NCI-H187 (cell line): ENCODE measurements at places on chromosomes 6 and 20.

GRCh38 chr6:6008089-6008647 lies 1.4 kb upstream of the NRN1 start:
- no peak for DNase-seq

- no peak for DNase-seq
These were observed 65.2 kb upstream of the RSPO3 start for GRCh38 chr6:127053032-127053874.

DNA sequence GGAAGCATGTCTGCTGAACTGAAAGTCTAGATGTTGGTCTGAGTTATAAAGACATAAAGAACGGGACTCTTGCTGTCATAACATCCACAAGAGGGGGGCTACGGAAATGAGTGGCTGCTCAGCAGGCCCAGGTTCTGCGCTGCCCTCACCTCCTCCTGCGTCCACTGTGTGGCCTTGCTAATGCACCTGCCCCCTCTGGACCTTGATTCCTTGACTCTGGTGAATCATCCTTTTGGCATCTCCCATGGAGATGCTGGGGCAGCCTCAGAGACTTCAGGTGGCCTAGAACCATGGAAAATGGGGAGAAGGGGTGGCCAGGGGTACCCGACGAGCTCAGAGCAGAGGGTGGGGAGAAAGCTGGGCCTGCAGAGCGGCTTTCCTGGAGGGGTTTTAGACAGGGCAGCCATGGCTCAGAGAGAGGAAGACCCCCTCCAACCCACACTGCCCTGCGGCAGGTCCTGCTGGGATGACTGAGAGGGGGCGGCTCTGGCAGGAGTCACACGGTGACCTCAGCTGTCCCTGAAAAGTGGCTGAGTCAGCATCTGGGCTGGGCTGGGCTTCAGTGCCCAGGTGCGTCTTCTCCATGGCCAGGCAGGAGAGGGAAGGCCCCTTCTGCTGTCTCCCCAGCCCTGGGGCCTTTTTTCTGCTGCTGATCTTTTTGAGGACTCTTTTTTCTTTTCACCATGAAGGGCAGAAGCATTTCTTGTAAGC lies 46.9 kb downstream of the DLGAP4 start:
- no peak for DNase-seq

- DNase-seq, result no peak
These were observed 45.1 kb downstream of the FRK start for GRCh38 chr6:116015561-116015960.

DNA sequence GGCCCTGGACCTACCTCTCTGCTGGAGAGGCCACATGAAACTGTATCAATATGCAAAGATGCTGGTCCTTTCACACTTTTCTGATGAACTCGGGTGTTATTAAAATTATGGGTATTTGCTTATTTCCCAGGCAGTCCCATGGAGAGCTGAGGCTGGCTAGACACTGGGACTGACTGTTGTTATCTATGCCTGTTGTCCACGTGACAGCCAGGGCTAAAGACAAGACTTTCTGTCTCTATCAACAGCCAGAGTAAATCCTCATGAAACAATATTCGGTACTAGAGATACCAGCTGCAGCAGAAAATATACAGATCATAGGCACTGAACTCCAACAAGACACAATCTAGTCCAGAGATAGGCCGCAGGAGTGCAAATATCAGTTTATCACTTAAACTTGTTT lies 236.4 kb downstream of the FOXA2 start:
- DNase-seq, result no peak

GRCh38 chr20:3734111-3734843 lies 1.8 kb downstream of the HSPA12B start:
- no peak for DNase-seq

DNA sequence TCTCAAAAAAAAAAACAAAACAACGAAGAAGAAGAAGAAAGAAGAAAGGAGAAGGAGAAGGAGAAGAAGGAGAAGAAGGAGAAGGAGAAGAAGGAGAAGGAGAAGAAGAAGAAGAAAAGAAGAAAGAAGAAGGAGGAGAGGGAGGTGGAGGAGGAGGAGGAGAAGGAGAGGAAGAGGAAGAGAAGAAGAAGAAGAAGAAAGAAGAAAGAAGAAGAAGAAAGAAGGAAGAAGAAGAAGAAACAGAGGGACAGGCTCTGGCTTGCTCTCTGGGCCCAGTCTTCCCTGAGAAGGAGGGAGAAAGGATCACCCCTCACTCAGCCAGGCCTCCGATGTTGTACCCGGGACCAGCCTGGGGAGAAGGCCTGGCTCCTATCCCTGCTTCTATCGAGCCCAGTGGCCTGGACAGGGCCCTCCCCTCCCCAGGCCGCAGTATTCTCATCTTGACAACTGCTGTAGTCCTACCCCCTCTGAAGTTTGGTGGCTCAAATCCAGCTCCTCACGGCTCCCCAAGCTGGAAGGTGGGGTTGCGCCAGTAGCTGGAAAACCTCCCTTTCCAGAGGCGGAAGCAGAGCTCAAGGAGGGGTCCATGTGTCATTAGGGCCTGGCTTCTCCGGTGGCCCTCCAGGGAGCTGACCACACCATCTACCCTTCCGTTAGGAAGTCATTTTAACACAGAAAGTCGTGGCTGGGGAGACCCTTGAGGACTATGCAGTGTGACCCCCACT lies 18.9 kb downstream of the C6orf132 start:
- no peak for DNase-seq
